Activated effector memory CD4-positive, alpha-beta T cell treated with Interleukin-2 at 50 U/mL for 16 hours (primary cell): ENCODE measurements at places on chromosomes 16 and 17.

- DNase-seq: no peak
These were observed 225.5 kb downstream of the LGALS9B start for GRCh38 chr17:20241855-20242254.

DNA sequence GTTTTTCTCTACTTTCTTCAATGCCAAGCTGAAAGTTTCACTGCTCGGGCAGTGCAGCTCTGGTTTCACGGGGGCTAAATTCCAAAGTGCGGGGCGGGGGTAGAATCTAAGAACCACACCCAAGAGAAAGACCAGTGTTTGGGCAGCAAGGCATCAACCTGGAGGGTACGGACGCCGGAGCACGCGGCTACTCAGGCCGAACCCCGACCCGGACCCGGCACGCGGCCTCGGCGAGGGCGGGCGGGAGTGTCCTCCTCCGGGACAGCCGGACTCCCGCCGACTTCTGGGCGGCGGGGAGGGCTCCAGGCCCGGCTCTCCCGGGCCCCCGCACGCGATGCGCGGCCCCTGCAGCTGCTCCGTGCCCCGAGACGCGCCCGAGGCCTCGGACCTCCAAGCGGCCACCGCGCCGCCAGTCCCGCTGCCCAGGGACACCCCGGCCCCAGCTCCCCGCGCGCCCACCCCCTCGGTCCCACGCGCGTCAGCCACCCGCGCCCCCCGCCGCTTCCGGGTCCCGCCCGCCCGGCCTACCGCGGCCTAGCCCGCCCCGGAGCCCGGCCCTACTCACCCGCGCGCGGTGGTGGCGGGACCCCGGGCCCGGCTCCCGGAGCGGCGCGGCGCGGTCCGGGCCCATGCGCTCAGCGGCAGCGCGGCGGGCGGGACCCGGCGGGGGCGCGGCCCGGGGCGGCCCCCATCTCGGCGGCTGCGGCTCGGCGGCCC lies 561 bp downstream of the AXIN1 start:
- DNase-seq: no peak

- DNase-seq: no peak
These were observed 126.1 kb downstream of the PITPNC1 start for GRCh38 chr17:67503184-67503583.

DNA sequence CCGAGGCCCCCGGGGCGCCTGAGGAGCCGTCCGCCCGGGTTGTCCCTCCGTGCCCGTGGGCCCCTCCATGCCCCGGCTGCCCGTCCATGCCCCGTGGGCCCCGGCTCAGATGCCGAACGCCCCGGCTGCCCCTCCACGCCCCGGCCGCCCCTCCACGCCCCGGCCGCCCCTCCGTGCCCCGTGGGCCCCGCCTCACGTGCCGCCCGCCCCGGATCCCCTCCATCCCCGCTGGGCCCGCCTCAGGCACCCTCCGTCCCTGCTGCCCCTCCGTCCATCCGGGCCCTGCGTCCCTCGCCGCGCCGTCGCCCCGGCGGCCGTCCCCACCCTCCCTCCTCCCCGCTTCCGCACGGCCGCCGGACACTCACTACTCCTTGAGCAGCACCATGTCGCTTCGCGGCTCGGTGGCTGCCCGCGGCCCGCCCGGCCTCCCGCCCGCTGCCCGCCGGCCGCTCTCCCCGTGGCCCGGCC lies 382 bp downstream of the PITPNA start:
- DNase-seq: no peak

- DNase-seq: no peak
These were observed 2.3 kb downstream of the BAHCC1 start for GRCh38 chr17:81397314-81398175.

DNA sequence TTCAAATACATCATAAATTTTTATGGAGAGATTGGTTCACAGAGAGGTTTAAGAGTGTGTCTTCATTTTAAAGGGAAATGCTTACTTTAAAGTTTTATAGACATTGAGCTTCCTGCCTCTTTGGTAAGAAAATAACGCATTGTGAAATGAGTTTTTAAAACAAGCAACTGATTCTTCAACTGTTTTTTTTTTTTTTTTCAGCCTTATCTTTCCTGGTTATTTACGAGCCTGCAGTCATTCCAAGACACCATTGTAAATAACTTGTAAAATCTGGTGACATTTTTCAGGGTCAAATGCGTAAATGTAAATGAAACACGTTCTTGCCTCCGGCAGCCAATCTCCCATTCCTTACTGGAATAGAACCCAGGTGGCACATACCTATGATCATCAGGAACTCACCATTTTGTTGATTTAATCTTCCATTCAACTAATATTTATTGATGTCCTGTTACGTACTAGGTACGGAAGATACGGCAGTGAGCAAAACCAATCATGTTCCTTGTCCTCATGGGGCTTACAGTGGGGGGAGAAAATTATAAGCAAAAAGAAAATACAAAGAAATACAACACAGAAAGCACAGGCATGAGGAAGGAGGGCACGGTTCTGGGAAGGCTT lies 33.2 kb upstream of the CDYL2 start:
- no peak for DNase-seq

DNA sequence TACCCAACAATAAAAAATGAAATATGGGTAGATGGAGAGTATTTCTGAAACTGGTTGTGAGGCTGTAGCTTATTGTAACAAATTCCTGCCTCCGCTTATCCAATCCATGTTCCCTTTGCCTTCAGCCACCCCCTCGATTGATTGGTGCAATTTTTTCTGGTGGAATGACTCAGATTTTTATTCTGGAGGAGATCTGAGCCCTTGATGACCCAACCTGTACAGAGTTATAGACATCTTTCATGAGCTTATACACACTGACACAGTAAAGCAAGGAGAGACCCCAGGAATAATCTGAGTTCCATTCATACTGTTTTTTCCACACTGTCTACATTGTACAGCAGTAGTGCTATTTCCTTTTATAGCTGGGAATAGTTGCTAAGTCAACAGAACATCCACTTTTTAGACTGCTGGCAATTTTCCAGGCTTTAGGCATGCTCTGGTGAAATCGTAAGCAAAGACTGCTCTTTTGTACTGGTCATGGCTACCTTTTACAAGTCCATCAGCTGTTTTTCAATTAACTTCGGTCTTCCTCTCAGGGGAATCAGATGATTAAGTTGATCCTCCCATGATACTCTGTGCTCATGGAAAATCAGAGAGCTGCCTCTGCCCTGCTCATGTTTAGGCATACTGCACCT lies 30.1 kb downstream of the CCL4 start:
- no peak for DNase-seq

GRCh38 chr16:71198408-71198807 lies 32.1 kb downstream of the HYDIN start:
- no peak for DNase-seq

DNA sequence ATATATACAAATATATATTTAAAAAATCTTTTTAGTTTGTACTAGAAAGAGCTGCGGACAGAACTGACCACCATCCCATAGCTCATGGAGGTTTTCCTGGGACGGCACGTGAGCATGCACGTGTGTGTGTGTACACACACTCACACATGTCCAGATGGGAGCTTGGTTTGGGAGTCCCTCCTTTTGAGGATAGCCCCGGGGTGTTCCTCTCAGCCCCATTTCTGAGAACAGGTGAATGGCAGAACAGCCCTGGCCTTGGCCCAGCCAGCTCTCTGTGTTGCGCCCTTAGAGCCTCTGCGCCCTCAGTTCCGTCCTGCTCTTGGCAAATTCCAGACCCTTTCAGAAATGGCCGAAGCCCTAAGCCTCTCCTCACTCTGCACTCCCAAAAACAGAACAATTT lies 70.1 kb downstream of the AMFR start:
- no peak for DNase-seq
